Heart left ventricle (tissue), 16 donors: ENCODE measurements at places on chromosomes 16 and 17. TPM values are rescaled to one million over a fixed set of nuclear protein-coding genes. Genes with fewer than 3 reads are reported as not detected.

KRT12 gene
- total RNA-seq, result not detected

MAPK8IP3 gene
- total RNA-seq, result 57.2 TPM

KRT40 gene
- total RNA-seq, result not detected

PLA2G15 gene
- 61.6 TPM for total RNA-seq

- no peak for DNase-seq
Observed at GRCh38 chr17:2435862-2436261, 35.0 kb upstream of the MNT start.

DNA sequence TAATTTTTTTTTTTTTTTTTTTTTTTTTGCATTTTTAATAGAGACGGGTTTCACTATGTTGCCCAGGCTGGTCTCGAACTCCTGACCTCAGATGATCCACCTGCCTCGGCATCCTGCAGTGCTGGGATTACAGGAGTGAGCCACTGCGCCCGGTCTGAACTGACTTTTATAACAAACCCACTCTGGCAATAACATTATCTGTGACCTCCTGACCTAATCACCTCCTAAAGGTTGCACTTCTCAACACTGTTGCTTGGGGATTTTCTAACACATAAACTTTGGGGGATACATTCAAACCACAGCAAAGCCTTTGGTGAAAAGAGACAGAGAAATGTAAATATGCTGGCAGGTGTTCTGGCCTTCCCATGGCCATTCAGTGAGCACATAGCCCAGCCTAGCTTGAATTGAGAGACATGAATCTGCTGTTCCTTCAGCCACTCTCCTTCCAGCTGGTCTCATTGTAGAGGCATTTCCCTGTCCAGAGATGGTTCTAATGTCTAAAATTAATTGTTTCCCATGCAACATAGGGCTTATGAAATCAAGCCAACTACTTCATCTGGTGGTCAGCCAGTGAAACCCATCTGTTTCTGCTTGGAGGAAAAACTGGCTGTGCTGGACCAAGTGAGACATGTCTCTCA lies 28.3 kb downstream of the LYRM1 start:
- DNase-seq, result no peak

DNA sequence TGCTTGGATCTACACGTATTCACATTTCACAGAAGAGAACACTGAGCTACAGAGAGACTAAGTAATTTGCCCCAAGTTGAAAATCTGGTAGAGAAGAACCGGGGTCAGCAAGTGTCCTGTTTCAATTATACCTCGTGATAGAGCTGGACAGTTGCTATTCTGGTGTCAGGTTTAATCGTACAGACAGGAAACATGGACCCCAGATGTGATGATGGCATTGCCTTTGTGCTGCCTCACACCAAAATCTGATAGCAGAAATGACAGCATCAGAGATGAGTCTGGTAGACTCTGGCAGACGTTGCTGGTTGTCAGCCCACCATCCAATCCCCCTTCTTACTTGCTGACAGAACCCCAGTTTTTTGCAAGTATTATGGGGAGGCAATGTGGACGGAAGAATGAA lies 112.1 kb upstream of the FOXF1 start:
- no peak for DNase-seq

GRCh38 chr17:72556944-72557826 lies 436.4 kb downstream of the SOX9 start:
- DNase-seq, result peak; percentile 27

DNA sequence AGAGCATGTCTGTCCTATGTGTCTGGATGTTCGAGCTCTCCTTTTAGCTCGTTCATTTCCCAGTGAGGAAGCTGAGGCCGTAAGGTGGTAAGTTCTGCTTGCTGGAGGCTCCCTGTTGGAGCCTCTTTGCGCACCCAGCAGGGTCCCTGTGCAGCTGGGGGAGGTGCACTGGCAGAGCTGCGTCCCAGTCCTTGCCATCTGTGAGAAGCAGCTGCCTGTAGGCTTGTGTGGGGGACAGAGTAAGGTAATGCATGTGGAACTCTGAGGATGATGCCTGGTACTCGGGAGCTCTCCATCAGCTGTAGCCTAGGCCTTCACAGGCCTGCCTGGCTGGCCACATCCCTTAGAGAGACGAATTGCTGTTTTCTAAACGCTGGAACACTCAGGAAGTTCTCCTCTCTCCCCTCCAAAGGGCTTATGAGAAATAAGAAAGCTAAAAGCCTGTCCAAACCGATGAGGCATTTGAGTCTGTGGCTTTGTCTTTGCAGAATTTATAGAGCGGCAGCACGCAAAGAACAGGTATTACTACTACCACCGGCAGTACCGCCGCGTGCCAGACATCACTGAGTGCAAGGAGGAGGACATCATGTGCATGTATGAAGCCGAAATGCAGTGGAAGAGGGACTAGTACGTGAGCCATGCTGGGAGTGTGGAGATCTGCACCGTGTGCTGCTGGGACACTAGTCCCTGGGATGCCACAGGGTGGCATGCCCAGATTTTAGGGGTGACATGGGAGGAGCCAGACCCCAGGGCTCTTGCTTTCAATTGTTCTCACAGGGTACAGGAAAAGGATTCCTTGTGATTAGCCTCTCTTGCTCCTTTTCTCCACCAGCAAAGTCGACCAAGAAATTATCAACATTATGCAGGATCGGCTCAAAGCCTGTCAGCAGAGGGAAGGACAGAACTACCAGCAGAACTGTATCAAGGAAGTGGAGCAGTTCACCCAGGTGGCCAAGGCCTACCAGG lies 1.6 kb downstream of the NDUFB10 start:
- no peak for DNase-seq

DNA sequence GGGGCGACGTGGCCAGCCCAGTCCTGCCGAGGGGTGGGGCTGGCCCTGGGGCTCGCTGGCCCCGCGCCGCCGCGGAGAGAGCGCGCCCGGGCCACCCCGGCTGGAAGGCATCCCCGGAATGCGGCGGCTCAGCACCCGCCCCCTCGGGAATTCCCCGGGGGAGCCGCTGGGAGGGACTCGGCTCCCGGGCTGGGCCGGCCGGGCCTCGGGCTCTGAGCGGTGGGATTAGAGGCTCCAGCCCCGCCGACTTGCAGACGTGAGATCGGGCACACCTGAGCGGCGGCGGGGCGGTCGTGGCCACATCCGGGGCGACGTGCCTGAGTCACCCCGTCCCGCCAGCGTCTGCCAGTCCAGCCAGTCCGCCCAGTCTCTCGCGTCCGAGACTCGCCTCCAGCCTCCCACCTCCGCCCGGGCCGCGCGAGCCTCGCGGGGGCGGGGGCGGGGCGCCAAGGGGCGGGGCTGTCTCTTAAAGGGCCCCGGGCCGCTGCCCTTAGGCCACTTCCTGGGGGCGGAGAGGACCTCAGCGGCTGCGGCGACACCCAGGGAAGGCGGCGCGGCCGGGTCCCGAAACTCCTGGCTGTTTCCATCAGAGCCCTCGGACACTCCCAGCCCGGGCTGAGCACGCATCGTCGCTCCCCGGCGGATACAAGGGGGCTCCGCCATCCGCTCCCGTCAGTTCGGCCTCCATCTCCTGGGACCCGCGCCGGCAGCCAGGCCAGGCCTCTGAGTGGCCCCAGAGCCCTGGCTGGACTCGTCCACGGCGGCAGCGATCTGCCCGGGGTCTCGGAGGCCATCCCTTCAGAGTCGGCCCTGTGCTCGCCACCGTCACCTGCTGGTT lies at the start of gene KCTD11:
Gene KCTD11 (plus strand): TSS at position 498 of the 838 bp plus-strand sequence.
- peak; percentile 93 for DNase-seq

DNA sequence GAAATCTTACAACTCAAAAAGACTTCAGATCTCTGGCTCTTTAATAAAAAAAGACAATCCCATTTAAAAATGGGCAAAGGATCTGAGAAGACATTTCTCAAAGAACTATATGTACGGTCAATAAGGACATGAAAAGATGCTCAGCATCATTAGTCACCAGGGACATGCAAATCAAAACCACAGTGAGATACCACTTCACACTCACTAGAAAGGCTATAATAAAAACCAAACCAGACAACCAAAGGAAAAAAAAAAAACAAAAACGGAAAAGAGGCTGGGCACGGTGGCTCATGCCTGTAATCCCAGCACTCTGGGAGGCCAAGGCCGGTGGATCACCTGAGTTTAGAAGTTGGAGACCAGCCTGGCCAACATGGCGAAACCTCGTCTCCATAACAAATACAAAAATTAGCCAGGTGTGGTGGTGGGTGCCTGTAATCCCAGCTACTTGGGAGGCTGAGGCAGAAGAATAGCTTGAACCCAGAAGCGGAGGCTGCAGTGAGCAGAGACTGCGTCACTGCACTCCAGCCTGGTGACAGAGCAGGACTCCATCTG lies 1.7 kb upstream of the NPIPB7 start:
- DNase-seq, result no peak
